ENCODE measurements at places on chromosomes 6 and 20.

- no peak for DNase-seq
Observed at GRCh38 chr6:14546036-14546435, 428.5 kb downstream of the CD83 start.

- no peak for DNase-seq
Observed at GRCh38 chr6:165098165-165098564, 211.2 kb downstream of the C6orf118 start.

GRCh38 chr6:25012657-25013056, 76.9 kb upstream of the RIPOR2 start:
- no peak for DNase-seq

DNA sequence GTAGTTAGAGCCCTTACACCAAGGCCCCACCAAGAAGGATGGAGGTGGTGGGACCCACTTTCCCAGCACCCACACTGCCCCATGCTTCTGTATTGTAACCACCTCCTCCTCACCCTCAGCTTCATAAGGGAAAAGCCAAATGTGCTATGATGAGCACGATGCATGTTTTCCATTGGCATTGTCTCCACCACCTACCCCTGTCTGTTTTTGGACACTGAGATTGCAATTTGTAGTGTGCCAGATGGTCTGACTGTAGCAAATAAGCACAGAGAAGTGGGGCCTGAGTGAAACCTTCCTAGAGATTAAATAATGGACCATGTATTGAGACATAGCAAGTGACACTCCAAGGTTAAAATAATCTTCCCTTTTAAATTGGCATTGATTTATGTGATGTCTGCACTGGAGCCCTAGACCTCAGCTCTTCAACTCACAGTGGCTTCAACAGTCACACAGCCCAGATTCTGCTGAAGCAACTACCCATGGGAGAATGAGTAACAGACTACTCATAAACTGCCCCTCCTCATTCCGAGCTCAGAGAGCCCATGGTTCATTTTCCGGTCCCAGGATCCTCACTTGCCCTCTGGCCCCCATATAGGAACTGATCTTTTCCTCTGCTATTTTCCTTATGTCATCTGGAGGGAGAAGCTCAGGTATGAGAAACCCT, 177.9 kb downstream of the COL9A1 start:
- no peak for DNase-seq

DNA sequence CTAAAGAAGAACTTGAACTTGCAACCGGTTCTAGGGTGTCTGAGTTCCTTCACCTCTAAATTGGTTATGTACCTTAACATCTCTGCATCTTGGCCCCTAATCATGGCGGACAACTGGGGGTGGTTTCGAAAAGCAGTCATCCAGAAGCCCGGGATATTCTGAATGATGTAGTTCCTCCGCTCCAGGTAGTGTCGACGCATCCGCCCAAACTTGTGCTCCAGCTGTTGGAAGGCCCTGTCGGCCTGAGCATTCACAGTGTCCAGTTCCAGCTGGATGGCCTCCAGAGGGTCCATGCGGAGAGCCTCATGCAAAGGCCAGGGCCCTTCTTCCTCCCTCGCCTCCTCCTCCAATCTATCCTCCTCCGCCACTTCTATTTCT, 887 bp downstream of the TSPYL1 start:
- DNase-seq = no peak
